Renal cortex interstitium (tissue), 15 donors: ENCODE measurements at places on chromosomes 3 and 15. TPM values are rescaled to one million over a fixed set of nuclear protein-coding genes. Genes with fewer than 3 reads are reported as not detected.

The THRB gene
- polyA plus RNA-seq, result 33.9 TPM

The MDFIC2 gene
- polyA plus RNA-seq, result not detected

The ADAMTSL3 gene
- 5.3 TPM for polyA plus RNA-seq

The CPOX gene
- 23.8 TPM for polyA plus RNA-seq

The SLC41A3 gene
- polyA plus RNA-seq, result 74.3 TPM

The EPB42 gene
- 2.6 TPM for polyA plus RNA-seq

The COLQ gene
- 8.9 TPM for polyA plus RNA-seq

The SNX4 gene
- polyA plus RNA-seq, result 63.2 TPM

The BHLHE40 gene
- polyA plus RNA-seq, result 22.7 TPM

DNA sequence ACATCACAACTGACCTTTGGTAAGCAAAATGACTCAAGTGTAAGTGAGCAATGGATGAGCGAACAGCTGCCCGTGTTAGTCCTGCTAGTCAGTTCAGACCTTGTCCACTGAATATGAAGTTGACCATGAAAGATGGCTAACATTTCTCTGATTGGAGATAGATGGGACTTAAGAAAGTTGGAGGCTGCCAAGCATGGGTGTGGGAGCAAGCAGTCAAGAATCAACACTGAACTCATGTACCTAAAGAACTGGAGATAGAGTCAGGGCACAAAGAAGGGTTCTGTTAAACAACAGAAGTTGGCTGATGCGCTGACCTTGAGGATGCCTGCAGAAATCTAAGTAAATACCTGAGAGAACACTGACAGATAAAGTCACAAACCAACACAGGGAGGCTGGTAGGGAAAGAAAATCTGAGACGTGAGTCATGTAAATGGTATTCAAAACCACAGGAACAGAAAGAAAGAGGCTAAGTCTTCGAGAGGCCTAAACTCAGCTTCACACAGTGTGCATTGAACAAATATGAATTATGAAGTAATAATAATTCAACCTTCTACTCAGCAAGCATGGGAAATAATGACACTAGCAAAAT is 30.7 kb upstream of the ANPEP start:
- no peak for DNase-seq

GRCh38 chr3:52570076-52570475 is 33.7 kb downstream of the UQCC5 start:
- DNase-seq, result no peak

- DNase-seq, result no peak
Measured at GRCh38 chr3:41198526-41198925, 779 bp upstream of the CTNNB1 start.

- no peak for DNase-seq
Measured at GRCh38 chr15:24823473-24823872, 131.3 kb upstream of the SNRPN start.

GRCh38 chr15:89002281-89002761 is 85.9 kb upstream of the ABHD2 start:
- DNase-seq, result no peak

- no peak for DNase-seq
Measured at GRCh38 chr3:72036899-72037298, 252.0 kb upstream of the PROK2 start.

DNA sequence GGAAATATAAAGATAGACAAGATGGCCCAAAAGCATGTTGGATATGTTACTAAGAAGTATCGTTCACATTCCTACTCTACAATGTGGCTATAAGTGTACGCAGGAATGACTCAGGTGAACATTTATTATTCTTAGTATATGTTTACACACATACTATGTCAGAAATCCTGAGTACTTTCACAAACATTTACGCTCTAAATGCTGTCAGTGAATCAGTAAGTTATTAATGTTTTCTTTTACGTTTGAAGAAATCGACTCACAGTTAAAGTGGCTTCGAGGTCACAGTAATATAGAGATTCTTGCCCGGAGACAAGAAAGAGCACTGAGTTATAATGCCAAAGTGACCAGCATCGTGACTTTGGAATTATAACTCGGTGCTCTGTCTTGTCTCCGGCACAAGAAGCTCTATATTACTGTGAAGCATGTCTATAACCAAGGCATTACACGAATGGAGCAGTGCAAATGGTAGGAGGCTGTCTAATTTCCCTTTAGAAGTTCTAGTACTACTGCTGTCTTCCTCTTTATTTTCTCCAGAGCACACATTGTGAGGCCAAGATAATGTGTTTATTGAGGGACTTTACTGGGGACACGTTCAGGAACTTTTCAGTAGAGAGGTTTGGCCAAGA is 61.8 kb upstream of the P3H2 start:
- no peak for DNase-seq

DNA sequence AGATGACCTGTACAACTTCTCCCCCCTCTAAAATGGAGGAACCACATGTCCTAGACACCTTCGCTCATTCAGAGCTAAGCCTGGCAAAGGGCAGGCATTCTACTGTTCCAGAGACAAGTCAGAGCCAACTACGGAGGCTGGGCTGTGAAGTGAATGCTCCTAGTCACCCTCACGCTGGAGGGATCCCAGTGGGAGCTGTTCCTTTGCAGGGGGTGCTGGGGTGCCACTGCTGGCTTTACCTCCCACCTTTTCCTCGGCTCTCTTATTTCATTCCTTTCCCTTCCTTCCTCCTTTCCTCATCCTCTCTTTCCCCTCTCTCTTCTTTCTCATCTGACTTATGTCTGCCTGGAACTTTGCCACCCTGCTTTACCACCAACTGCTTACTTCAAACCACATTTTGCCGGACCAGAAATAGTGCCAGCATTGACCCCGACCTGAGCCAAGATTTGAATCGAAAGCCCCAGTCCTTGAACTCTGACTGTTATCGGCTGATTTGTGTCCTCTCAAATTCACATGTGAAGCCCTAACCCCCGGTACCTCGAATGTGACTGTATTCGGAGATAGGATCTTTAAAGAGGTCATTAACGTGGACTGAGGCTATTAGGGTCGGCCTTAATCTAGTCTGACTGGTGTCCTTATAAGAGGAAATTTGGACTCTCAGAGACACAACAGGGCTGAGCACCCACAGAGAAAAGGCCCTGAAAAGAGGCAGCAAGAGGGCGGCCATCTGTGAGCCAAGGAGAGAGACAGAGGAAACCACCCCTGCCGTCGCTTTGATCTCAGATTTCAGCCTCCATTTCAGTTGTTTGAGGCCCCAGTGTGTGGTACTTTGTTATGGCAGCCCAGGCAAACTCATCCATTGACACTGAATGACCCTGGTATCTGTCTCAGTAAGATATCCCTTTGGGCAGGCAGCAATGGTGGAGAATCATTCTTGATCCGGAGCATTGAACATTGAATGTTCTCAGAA is 31.3 kb upstream of the TBC1D21 start:
- no peak for DNase-seq

DNA sequence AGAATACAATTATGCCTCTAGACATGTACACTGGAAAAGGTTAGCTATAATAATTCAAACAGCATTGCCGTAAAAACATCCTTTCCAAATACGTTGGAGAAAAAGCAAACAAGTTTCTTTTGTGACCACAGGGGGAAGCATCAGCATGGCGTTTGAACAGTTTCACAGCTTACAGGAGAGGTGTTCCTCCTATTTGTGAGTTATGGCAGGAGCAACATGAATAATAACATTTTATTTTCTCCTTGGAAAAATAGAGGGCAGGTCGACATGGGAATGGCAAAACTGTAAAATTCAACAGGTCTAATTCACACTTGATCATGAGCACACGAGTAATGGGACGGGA is 39.7 kb upstream of the GADL1 start:
- peak; percentile 25 for DNase-seq

GRCh38 chr15:74443100-74443909 is 9.5 kb upstream of the SEMA7A start:
- DNase-seq, result no peak

GRCh38 chr3:195879416-195880036 is 28.8 kb downstream of the TNK2 start:
- no peak for DNase-seq

DNA sequence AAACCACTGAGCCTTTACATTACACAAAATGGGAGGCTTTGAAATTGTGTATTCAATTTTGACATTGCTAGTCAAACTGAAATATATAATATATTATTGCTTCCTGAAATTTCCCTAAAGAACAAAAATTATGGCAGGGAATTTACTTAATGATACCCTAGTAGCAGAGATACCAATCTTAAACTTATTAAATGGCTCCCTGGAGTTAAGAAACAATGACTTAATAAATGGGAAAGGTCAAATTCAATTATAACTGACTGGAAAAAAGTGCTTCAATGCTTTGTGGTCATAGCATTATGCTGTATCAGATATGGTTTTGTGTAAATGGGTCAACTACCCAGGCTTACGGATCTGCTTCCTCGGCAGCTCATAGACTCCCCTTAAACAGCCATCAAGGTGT is 244.1 kb downstream of the CNTN3 start:
- DNase-seq, result no peak

- no peak for DNase-seq
Measured at GRCh38 chr3:158152186-158152585, 42.3 kb downstream of the RSRC1 start.

GRCh38 chr3:5226783-5227182 is 39.3 kb downstream of the EDEM1 start:
- no peak for DNase-seq

- no peak for DNase-seq
Measured at GRCh38 chr3:141335531-141336061, 32.7 kb upstream of the ZBTB38 start.

DNA sequence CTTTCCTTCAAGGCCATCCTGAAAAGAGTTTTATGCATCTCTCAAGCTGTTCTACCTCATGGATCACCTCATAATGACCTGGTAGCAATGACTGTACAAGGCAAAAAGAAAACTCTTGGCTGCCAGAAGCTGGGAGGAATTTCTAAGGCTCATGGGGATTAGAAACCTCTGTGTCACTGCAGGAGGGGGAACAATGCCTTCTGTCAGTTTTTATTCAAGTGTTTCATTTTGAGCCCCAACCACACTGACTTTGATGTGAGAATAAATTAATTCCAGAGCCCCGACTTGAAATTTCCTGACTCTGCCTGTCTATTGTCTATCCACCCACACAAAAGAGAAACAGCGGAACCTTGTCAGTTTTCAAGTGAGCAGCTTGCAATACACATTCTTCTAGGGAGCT is 58.7 kb upstream of the MRPL3 start:
- no peak for DNase-seq

DNA sequence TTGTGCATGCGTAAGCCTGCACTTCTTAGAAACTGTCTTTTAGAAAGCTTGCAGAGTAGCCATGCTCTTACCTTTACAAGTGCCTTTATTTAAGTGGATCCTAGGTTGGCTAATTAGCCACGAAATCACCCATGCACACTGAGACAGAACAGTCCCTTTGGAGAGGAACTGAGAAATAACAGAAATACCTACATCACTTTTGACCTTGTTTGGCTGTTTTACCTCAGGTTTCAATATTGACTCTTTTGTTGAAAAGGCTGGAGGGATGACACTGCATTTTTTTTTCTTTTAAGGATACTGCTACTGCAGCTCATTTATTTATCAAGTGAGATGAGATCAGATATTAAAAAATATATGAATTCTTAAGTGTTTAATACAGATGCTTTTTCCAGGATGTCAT is 155.6 kb upstream of the GOLIM4 start:
- no peak for DNase-seq

GRCh38 chr15:48147358-48147757 is 26.6 kb downstream of the SLC24A5 start:
- DNase-seq, result no peak

- peak; percentile 3 for DNase-seq
Measured at GRCh38 chr15:99250001-99250400, 620 bp upstream of the TTC23 start.

GRCh38 chr3:56131974-56132590 is 336.2 kb downstream of the ERC2 start:
- no peak for DNase-seq
